ENCODE measurements at places on chromosomes 16 and 17.

DNA sequence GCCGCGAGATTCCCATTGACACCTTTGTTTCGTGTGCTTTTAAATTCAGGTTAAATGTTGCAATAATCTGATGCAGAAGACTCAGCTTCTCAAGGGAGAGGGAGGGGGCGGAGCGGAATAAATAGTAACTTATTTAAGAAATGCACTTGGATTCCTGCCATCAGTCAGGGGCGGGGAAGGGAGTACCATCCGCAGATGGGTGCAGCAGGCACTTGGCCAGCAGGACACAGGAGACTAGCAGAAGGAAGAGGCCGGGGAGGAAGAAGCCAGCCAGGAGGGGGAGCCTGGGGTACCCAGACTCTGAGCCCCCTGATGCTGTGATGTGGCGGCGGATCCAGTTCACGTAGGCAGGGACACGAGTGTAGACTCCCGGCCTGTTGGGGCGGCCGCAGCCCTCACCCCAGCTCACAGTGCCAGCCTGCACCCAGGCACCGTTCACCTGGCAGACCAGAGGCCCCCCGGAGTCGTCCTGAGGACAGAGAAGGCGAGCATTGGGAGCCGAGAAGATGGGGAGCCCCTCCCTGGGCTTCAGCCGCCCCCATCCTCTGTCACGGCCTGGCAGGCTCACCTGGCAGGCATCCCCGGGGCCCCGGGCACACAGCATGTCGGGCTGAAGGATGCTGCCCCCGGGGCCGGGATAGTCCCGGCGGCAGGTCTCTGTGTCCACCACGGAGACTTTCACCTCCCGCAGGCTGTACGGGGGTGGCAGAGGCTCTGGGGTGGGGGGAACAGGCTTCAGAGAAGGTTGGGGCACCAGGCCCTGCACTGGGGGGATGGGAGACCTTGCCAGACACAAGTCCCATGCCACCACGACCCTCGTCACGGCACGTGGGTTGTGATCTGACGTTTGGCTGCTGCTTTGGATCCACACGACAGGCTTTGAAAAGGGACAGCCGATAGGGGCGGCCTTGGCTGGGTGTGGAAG, 3.2 kb downstream of the TPSG1 start:
- DNase-seq = no peak

DNA sequence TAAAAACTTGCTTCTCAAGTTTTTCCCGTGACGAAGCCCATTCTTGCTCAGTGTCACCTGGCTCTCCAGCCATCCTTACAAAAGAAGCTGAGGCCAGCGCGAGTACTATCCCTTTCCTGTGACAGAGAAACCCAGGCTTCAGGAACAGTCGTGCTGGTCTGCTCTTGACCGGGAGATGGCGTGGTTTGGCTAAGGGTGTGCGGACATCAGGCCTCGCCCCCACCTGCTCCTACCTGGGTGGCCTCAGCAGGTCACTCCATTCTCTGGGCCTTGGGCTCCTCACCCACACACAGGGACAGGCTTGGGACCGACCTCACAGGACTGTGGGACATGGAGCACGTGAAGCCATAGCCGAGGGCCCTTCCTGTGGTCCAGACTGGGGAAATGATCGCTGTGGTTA, 75.2 kb upstream of the CIBAR2 start:
- no peak for DNase-seq

GRCh38 chr17:5913032-5913531, 157.1 kb upstream of the WSCD1 start:
- DNase-seq = no peak

GRCh38 chr17:32822996-32823395, 53.9 kb downstream of the MYO1D start:
- no peak for DNase-seq

GRCh38 chr16:78277321-78278055, 178.0 kb downstream of the WWOX start:
- no peak for DNase-seq

- no peak for DNase-seq
Observed at GRCh38 chr16:27228045-27228444, 24.7 kb downstream of the KDM8 start.

GRCh38 chr16:2163211-2163881, 7.8 kb downstream of the TRAF7 start:
- no peak for DNase-seq
